Mesothelial cell of epicardium (in vitro differentiated cells): ENCODE measurements at places on chromosomes 6 and 20. TPM values are rescaled to one million over a fixed set of nuclear protein-coding genes. Genes with fewer than 3 reads are reported as not detected.

DNA sequence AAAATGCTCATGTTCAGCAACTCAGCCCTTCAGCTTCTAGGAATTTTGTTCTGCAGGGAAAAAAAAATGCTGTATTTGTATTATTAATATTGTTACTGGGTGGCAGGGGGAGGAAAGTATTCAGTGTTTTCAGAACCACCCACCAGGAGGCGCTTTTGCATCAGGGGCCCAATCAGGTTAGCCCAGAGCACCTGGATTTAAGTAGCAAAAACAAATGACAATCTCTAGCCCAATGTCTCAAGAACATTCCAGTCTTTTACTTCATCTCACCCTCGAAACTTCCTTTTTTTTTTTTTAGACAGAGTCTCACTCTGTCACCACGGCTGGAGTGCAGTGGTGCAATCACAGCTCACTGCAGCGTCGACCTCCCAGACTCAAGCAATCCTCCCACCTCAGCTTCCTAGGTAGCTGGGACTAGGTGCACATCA is 635 bp upstream of the C20orf203 start:
- no peak for DNase-seq

DNA sequence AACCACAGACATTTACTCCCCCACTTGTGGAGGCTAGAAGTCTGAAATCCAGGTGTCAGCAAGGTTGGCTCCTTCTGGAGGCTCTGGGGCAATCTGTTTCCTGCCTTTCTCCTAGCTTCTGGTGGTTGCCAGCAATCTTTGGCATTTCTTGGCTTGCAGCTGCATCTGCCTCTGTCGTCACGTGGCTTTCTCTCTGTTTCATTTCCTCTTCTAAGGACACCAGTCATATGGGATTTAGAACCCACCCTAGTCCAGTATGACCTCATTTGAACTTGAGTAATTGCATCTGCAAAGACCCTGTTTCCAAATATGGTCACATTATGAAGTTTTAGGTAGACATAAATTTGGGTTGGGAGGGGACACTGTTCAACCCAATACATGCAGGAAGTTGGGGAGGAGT is 56.2 kb upstream of the EPB41L1 start:
- DNase-seq = no peak

The TUBB1 gene
- total RNA-seq = not detected in 3 replicates

The CFAP206 gene
- total RNA-seq = 1.0 to 1.6 TPM (median 1.5 TPM) in 3 replicates

DNA sequence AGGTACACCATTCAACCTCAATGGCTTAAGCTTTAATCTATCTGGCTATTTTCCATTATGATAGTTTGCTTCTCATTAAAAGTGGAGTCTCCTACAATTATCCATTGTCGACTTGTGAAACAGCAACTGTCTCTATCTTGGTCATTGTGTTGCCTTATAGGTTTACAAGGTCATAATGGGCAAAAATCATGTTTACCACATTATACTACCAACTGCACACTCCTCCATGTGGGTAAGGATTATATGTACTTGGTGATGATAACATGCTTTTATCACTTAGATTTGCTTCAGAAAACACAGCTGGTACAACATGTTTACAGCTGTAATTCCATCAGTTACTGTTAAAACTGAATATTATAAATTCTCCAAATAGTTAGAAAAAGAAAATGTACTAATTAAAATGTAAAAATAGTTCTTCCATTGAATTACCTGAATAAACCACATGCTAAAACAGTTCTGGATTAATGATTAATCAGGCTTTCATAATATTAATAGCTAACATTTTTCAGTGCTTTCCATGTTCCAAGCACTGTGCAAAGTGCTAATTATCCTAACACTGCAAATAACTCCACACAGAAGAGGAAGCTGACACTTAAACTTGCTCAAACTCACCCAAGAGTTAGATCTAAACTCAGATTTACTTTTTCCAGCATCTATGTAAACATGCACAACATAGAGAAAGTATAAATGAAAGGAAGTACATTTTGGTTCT is 96.7 kb downstream of the OGFRL1 start:
- no peak for DNase-seq

DNA sequence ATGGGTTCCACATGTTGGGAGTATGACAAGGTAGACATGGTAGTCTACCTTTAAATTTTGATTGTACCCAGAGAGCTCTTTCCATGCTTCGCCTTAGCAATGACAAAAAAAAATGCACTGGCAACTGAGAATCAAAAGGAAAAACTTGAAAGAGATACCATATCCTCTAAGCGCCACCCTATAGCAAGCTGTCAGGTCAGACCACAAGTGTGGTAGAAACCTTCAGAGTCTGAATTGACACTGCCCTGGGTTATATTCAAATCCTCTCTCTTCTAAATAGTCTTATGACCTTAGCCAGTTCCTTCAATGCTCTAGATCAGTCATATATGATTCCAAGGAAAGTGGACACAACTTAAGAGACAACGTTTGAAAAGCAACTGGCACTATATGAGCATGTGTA is 45.6 kb upstream of the SMLR1 start:
- no peak for DNase-seq

DNA sequence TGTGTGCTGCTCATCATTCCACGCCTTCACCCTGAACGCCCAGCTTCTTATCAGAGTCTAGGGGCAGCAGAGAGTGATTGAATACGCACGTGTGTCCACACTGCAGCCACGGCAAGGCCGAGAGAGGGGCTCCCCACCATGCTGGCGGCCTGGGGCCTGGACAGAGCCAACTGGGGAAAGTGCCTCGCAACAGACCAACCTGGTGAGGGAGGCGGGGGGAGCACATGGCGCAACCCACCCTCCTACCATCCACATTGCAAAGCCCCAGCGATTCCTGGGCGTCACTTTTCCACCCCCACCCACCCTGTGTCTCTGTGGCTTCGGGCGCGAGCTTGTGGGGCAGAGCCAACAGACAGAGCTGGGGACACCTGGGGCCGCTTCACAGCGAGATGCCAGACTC is 66.4 kb upstream of the DUSP22 start:
- DNase-seq = no peak

GRCh38 chr20:49132995-49133478 is 55.1 kb downstream of the STAU1 start:
- no peak for DNase-seq

DNA sequence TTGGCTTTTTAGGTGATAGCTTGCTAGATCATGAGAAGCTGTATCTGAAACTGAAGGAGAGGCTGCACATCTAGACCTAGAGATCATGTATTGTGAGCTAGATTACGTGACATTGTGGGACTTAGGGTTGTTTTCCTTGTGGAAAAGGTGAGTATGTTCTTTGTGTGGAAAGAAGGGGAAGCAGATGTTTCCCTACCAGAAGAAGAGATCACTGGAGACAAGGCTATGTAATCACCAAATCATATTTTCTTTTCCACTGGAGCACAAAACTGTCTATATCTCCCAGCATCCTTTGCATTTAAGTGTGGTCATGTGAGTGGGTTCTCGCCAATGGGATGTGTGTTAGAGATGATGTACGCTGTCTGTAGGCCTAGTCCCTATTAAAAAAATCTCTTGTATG is 7.0 kb upstream of the EPB41L2 start:
- no peak for DNase-seq

The ZNF184 gene
- total RNA-seq = 14.3 to 15.9 TPM (median 15.1 TPM) in 3 replicates

GRCh38 chr6:39208223-39208739 is 21.0 kb downstream of the KCNK5 start:
- no peak for DNase-seq

DNA sequence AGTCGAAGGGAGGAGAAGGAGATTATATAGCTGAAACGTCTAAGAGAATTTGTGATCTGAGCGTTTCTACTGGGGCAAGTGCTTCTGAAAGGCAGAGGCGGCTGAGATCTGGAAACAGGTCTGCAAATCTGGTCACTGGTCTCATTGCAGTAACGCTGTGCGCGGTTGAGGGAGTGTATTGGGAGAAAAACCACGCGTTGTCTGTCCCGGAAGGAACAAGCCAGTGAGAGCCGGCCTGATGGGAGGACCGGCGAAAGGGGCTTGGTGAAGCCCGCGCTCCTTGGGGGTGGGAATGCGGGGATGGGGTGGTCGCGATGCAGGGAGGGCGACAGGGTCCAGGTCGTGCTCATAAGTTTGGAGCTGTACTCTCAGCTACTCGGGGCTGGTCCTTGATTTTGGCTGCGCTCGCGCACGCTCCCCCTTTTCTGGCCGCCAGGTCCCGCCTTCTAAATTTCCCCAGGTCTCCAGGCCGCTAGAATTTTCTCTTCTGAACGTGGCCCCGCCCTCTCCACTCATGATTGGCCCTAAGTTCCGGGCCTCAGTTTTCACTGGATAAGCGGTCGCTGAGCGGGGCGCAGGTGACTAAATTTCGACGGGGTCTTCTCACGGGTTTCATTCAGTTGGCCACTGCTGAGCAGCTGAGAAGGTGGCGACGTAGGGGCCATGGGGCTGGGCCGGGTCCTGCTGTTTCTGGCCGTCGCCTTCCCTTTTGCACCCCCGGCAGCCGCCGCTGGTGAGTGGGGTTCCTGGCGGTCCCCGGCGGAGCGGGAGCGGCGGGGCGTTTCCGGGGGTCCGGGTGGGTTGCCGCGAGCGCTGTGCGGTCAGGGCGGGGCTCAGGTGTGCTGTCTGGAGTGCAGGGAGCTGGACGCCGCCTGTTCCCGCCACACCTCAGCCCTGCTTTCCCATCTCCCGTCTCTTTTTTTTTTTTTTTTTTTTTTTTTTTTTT is at the start of gene MICB:
Gene MICB, plus strand, starts transcription at position 615 of the 946 bp plus-strand sequence. Its CDS starts 49 bp downstream, at position 664.
- DNase-seq = no peak

The RAET1L gene
- not detected in 3 replicates for total RNA-seq

The CLPSL1 gene
- 0.40 TPM in 1 of 3 replicates, not detected in the others for total RNA-seq

The PSORS1C1 gene
- total RNA-seq = 0.29 to 1.1 TPM (median 0.72 TPM) in 3 replicates

The NOTCH4 gene
- total RNA-seq = 2.3 to 2.6 TPM (median 2.5 TPM) in 3 replicates

The PTGIS gene
- 113 to 118 TPM (median 117 TPM) in 3 replicates for total RNA-seq

The STMND1 gene
- total RNA-seq = 0.34 to 0.38 TPM in 2 of 3 replicates, not detected in the other

GRCh38 chr6:4817551-4817950 is 41.3 kb downstream of the CDYL start:
- DNase-seq = no peak
